ENCODE measurements at places on chromosomes 1 and 21.

GRCh38 chr1:246582301-246583055 is 16.2 kb downstream of the CNST start:
- no peak for DNase-seq

- no peak for DNase-seq
These were observed 217.8 kb downstream of the GRIK1 start for GRCh38 chr21:29721964-29722363.

- peak; percentile 75 for DNase-seq
These were observed 5.0 kb downstream of the SRARP start for GRCh38 chr1:16009030-16009460.

- no peak for DNase-seq
These were observed 73.7 kb upstream of the ZC3H12A start for GRCh38 chr1:37400466-37401225.

GRCh38 chr1:93723733-93724270 is 42.2 kb upstream of the BCAR3 start:
- no peak for DNase-seq

DNA sequence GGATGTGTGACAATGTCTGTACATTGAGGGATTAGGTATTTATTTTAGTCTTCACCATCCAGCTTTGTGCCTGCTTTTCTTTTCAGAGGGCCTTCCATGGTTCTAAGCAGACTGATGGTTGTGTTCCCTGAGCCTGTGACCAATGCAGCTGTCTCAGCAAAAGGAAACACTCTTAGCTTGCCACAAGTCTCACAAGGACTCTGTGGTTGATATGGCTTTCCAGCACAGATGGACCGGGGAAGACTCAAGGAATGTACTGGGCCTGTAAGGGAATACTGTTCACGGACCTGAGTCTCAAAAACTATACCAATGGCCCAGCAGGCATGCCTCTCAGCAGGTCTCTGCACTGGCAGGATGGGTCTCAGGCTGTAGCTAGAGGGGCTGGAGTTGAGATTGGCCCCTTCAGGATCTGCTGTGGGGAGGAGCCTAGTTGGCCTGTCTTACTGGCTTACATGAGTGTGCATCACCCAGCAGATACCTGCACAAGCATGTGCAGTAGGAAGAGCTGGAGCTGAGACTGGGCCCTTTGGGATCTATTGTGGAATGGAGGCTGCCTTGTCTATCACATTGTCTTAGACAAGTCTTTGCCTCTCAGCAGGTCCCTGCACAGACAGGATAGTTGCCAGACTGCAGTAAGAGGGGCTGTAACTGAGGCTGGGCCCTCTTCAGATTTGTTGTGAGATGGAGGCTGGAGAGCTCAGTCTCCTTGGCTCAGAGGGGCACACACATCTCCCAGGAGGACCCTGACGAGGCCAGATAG is 52.0 kb upstream of the PDC start:
- no peak for DNase-seq

DNA sequence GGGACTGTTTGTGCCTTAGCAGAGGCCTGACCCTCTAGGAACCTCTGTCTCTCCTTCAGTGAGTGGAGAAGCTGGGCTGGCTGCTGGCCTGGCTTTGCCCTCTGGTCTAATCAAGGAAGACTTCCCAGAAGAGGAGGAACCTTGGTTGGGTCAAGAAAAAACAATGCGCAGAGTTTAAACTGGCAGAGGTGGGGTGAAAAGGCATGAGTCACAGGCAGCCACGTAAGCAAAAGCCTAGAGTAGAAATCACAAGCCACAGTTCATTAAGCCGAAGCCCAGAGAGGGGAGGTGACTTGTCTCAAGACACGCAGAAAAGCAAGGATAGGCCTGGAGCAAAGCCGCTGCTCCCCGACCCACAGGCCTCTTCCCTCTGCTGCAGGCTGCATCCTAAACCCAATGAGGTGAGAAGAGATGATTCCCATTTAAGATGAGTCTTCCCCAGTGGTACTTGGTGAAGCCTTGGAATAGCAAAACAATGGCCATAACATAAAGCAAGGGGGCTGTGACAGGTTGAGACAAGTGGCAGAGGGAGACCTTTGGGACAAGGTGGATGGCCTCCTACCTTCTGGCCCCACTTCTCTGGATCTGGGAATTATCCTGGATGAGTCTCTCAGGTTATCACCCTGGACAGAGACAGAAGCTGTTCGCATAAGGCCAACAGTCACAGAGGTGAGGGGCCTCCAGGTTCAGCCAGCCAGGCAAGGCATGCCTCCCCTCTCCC is 7.7 kb downstream of the PDZK1IP1 start:
- no peak for DNase-seq

- DNase-seq: no peak
These were observed 378.5 kb downstream of the PLPP3 start for GRCh38 chr1:56200896-56201295.

DNA sequence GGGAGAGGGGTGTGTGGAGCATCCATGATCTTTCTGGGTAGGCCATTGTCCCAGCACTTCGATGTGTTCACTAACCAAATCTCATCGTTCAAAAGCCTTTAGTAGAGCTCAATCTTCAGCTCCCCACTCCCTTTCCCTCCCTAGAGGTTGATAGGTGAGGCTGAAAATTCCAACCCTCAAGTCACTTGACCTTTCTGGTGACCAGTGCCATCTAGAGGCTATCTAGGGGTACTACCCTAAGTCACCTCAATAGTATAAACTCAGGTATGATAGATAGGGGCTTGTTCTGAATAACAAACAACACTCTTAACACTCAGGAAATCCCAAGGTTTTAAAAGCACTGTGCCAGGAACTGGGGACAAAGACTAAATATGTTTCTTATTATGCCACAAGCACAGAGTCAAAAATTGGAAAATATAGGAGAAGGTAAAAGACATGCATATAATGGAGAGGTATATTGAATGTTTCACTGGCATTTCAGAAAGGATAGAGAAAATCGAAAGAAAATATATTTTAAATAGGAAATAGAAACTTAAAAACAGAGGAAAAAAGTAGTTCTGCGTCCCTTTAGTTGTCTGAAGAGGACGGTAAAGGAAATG is 42.9 kb upstream of the CD53 start:
- peak; percentile 38 for DNase-seq

DNA sequence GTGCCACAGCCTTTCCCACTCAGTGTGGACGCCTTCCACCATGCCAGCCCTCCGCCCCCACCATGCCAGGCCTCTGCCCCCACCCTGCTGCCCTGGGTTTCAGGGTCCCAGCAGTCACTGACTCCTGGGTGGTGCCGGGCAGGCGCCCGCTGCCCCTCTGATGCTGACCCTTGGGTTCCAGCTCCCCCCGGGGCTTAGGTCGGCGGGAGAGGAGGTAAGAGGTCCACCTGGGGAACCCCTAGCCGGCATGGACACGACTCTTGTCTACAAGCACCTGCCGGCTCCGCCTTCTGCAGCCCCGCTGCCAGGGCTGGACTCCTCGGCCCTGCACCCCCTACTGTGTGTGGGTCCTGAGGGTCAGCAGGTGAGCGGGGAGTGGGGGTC is 7.0 kb upstream of the PFKL start:
- no peak for DNase-seq

DNA sequence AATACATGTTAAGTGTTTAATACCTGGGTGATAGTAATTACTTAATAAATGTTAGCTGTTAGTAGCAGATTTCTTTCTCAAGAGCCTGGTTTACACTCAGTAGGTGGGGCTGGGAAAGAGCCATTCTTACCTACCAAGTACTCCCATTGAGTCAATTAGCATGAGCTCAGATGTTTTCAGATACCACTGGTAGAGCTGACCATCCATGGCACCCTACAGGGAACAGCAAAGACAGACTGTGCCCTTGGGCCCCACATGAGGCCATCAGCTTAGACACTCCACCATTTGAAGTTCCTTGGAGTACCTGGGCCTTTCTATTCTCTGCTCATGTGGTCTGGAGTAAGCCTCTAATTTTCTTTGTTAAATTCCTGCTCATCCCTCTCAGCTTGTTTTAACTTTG is 179.3 kb downstream of the CACNA1E start:
- no peak for DNase-seq

GRCh38 chr1:153790966-153791647 is 15.9 kb downstream of the SLC27A3 start:
- DNase-seq: peak; percentile 85

- no peak for DNase-seq
These were observed 200.3 kb downstream of the DSCAM start for GRCh38 chr21:40646651-40647050.

GRCh38 chr21:42970946-42971653 is 3.3 kb upstream of the PKNOX1 start:
- no peak for DNase-seq

- no peak for DNase-seq
These were observed 308.1 kb upstream of the LYPLAL1 start for GRCh38 chr1:218865591-218865990.
